ENCODE measurements at places on chromosomes 3 and 15.

DNA sequence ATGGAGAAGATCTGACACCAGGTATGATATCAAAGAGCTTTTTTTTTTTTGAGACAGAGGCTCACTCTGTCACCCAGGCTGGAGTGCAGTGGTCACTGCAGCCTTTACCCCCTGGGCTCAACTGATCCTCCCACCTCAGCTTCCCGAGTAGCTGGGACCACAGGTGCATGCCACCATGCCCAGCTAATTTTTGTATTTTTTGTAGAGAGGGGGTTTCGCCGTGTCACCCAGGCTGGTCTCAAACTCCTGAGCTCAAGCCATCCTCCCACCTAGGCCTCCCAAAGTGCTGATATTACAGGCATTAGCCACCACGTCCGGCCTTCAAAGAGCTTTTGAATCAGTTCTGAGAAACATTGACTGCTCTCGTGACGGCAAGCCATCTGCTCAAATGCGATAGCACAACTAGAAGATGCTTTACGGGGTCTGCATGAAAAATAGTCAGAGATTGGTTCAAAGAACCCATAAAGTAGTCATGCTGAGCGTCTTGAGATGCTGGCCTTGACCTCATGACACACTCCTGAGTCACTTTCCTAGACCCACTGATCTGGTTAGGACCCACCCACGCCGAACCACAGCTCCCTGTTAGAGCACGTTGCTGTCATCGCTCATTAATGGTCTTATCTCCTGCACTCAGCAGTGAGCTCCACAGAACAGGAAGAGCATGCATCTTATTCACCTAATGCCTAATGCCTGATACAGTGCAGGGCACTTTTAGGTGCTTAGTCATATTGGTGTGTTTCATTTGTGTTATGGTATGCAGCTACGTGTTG, 57.0 kb upstream of the NR2F2 start:
- DNase-seq, result no peak

GRCh38 chr15:31298707-31299172, 27.9 kb upstream of the KLF13 start:
- no peak for DNase-seq

GRCh38 chr3:189978753-189979152, 141.9 kb downstream of the P3H2 start:
- no peak for DNase-seq

GRCh38 chr15:70432924-70433495, 330.3 kb downstream of the UACA start:
- DNase-seq, result peak; percentile 64

GRCh38 chr3:135148398-135149020, 353.4 kb downstream of the EPHB1 start:
- peak; percentile 56 for DNase-seq

All from spinal cord (tissue), 10 donors.